NCI-H774 (cell line): ENCODE measurements at places on chromosomes 6 and 20.

GRCh38 chr6:45027126-45027525 is 301.0 kb upstream of the RUNX2 start:
- no peak for DNase-seq

DNA sequence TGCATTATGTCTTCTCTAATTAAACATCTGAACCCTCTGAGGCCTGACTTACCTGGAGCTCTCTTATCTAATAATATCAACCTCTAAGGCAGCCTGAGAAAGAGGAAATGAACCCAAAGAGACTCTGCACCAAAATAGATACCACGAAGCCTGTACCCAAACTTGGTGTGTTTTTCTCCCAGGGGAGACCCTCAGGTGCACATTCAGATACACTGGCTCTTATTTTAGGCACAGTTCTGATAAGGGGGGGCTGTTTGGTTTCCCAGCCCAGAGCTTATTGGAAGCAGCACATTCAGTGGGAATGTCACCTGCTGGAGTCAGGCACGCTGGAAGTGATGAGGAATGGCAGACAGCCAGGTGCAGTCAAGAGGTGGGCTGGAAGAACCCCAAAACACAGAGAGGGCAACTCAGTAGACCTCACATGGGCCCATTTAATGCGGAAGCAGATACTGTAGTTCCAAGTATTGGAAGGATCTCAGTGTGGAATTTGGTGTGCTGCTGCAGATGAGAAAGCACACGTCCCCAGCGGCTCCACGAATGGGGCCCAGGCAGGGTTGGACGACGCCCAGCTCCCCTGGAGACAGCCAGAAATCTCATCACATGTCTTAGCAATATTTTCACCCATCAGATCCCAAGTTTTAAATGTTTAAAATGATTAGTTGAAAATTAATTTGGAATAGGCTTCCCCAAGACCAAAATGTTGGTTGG is 9.7 kb upstream of the CCR6 start:
- no peak for DNase-seq

DNA sequence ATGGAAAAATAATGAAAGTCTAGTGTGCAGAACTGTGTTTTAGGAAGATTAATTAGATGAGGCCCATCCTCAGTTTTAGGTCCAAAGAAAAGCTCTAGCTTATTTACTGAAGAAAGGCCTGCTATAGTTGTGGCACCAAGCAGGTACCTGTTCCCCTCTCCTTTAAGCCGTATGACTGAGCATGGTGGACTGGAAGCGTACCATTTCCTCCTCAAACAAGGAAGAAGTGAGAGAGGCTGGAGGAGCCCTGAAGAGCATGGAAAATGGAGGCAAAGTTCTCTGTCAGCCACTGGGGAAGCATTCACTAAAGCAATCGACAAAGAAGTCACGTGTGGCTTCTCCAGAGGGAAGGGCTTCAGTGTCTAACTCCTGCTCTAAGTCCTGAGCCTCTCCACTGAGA is 100.2 kb downstream of the MAN1A1 start:
- DNase-seq = no peak

DNA sequence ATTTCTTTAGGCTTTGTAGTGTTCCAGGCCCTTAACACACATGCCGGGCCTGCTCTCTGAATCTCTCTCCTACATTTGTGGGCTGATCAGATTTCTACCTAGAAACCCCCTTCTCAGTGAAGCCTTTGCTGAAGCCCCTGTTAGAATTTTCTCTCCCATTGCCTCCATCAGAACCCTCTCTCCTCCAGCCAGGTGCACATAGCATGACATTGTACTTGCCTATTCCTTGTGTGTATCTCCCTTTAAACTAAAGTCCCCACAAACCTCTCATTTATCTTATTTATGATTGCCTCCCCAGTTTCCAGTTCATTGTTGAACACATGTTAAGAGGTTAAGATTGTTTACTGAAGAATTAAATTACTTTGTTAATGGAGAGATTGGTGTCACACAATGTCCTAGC is 325.5 kb upstream of the CITED2 start:
- no peak for DNase-seq

DNA sequence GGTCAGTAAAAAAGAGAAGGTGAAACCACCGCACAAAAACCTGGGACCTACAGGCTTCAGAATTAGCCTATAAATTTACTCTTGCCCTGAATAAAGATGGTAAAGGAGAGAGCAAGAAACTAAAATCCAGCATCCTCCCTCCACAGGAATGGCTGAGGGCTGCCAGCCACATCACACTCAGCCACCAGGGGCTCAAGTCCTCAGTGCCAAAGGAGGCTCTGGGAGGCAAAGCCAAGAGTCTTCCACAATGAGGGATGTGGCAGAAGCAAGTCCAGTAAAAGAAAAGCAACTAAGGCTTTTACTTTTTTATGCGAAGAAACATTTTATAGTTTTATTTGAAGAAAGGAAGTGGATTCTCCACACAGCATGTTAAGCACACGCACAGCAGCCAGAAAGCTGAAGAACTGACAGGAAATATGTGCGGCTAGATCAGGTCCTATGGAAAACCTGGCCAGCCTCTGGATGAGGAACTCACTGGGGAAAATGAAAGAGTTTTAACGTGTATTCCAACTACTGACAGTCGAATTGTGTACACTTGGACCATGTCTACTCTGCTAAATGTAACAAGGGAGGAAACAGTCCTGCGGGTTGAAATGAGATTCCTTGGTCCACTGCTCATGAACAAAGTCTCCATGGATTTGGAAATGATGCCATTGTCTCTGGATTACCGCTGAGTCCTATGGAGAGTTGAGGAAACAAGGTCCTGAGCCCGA is 219.4 kb upstream of the SSTR4 start:
- DNase-seq = no peak

DNA sequence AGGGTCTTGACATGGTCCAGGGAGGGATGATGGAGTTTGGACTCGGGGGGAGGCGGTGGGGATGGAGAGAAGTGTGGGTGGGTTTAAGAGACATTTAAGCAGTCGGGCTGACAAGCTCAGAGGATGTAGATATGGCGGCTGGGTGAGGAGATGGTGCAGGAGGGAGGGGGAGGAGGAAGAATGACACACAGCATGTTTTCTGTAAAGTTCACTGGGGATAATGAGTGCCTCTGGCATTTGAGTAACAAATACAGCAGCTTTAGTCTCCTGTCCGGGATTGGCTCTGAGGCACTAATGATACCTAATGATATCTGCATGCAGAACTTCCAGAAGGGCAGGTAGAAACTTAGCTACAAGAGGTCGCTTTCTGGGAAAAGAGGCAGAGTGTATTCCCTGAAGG is 107.8 kb downstream of the DHX35 start:
- DNase-seq = no peak

DNA sequence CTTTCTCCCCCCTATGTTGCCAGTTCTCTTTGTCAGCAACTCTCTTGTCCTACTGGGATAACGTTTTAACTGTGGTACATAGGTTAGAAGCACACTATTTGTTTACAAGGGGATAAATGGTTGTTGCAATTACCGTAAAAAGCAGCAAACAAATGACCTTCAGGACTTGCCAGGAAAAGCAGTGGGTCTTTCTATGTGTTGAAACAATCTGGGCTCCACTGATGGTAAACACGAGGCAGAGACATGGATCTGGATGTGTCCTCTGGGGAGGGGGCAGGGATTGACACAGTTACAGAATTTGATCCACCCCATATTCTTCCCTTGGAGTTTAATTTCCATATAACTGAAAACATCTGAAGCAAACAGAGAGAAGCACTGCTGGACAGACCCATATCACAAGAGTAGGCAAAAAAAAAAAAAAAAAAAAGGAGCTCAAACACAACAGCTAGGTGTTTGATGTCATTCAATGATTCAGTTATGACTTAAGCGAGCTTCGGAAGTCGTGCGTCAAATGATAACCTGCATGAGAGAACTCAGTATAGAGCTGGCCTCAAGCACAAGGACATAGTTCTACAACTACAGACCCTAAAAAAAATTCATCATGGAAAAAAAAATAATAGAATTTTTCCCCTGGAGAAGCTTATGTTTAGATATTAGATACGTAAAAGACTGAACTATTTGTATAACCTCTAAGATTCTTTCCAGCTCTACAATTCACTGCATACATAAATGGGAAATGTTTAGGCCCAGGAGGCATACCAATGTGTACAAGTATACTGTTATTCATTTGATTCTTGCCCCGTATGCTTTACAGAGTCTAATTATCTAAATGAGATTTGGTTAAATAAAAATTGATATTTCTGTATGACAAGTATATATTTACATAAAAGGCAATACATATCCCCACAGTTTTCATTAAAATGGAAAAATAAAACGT is 127.7 kb downstream of the ALDH8A1 start:
- no peak for DNase-seq

- no peak for DNase-seq
These were observed 142.2 kb downstream of the MOXD1 start for GRCh38 chr6:132259070-132259469.

- no peak for DNase-seq
These were observed 630.8 kb upstream of the IMPG1 start for GRCh38 chr6:76703285-76703684.

- DNase-seq = no peak
These were observed 50.4 kb upstream of the ENTPD6 start for GRCh38 chr20:25145131-25145530.

DNA sequence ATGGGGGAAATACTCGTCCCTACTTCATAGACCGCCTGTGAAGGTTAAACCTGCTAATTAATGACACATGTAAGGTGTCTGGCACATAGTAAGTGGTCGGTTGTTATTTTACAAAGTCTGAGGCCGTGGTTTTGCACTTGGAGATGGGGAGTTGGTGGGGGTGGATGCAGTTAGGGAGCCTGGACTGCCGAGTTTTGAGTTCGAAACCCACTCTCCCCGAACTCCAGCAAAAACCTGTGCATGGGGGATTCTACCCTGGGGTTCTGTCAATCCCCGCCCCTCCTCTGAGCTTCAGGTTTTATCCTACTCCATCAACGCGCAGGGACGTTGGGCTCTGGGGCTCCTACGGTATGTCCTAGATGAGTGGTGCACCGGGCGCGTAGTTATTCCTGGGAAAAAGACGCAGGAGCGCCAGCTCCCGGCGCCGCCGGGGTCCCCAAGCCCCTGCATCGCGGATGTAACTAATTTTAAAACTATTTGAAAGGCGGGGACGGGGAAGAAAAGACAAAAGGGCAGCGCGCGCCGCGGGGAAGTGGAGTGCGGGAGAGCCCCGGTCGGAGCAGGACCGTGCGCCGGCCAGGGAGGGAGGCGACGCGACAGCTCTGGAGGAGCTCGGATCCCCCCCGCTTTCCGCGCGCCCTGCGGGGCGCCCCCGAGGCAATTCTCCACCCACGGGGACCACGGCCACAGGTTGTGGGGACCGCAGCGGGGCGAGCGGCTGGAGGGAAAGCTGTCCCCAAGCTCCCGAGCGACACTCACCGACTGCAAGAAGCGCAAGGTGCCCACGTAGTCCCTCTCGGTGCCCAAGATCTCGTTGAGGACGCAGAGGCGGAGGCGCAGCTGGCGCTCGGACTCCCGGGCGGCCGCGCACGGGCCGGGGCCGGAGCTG is 672 bp downstream of the PREX1 start:
- DNase-seq = no peak

GRCh38 chr6:108268845-108269244 is 8.0 kb upstream of the SNX3 start:
- no peak for DNase-seq

DNA sequence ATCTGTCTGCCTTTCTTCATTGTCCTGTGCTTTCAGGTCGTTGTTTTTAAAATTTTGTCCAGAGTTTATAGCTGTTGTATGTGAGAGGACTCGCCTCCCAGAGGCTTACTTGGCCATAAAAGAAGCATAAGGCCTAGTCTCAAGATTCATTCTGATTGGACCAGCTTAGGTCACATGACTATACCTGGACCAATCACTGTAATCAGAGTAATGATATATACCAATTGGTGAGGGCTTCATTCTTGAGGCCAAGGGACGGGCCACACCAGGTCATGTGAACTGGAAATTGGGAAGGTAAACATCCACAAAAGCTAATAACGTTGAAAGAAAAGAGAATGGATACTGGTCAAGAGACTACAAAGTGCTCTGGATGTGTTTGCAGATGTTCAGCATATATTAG is 141.4 kb upstream of the SULF2 start:
- no peak for DNase-seq

DNA sequence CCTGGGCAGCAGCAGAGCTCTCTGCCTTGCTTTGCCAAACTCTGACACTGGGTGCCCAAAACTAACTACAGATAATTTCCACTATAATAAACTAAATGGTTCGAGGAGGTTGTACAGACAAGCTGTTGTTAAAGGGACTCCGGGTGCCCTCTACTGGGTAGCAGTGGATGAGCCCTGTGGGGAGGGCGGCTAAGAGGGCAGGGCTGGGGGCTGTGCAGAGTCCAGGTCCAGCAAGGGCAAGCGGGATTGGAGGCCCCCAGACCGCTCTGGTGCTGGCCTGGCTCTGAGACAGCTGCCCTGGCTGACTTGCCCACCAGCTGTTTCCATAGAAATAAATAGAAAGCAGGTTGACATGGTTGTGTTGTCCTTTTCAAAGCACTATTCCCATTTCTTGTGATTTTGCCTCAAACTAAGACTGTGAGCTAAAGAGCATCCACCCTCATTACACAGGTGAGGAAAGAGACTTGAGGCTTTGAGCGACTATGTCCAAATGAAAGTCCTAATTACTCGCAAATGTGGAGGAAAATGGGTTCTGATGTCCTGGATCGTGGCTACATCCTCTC is 167.6 kb upstream of the CST7 start:
- no peak for DNase-seq

DNA sequence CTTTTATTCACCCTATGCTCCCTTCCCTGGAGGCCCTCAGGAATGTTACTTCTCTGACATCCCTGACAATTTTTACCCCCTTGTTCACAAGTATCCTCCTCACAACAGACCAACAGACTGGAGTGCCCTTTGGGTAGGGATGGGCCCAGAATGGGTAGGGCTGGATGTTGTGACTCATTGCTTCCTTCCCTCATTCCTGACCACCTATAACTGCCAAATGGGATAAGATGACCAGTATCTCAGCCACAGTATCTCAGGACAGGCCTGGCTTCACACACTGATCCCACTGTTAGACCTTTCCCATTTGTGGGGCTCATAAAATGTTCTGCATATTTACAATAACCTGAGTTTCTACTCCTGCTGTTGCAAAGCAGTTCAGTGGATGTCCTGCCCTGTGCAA is 223.0 kb upstream of the LRFN2 start:
- DNase-seq = no peak

DNA sequence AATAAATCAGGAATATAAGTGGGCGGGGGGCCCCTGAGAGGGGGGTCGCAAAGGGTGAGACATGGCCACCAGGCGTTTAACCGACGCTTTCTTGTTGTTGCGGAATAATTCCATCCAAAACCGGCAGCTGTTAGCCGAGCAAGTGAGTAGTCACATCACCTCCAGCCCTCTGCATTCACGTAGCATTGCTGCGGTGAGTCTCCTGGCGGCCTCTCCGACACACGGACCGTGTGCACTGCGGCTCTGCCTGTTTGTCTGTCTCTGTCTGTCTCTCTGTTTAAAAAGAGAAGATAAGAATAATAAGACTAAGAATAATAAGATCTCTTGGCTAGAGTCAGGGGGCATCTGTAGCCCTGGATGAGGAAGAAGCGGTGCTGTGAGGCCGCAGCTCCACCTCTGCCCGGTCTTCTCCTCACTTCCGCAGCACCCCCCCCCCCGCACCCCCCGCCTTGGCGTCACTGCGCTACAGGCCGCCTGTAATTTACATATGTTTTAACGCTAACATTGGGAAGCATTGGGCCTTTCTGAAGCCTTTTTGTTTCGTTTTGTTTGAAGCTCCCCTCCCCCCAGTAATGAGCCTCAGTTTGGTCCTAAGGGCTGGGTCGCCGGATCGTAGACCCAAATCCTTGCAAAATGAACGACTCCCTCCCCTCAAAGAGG is 993 bp downstream of the STX16 start:
- peak; percentile 6 for DNase-seq
